ENCODE measurements at places on chromosomes 1 and 21.

DNA sequence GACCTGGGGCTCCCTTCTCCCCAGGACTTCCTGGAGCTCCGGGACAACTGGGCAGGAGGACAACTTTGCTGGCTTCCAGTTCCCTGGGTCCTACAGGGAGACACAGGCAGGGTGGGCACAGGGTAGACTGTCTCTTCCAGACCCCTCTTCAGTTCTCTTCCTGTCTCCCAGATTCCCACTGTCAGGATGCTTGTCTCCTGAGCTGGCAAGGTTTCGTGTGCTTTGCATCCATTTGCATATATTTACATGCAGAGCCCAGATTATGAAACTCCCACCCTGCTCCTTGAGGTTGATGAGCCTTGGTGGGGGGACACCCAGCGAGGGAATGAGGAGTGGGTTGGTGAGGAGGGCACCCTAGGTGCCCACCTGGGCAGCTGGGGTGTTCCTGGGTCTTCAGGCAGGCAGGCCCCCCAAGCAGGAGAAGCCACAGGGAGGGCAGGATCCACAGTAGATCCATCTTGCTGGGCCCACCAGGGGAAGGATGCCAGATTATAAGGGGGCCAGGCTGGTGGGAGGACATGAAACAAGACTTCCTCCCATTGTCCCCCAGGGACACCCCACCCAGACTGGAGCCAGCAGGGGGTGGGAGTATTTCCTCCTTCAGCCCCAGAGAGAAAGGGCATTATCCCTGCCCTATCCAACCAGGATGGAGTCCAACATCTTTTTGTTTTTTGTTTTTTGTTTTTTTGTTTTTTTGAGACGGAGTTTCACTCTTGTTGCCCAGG is at the start of gene FCN3:
Gene FCN3 (minus strand): TSS at position 463 of the 725 bp plus-strand sequence. CDS start 6 bp downstream, at position 457.
- no peak for DNase-seq

DNA sequence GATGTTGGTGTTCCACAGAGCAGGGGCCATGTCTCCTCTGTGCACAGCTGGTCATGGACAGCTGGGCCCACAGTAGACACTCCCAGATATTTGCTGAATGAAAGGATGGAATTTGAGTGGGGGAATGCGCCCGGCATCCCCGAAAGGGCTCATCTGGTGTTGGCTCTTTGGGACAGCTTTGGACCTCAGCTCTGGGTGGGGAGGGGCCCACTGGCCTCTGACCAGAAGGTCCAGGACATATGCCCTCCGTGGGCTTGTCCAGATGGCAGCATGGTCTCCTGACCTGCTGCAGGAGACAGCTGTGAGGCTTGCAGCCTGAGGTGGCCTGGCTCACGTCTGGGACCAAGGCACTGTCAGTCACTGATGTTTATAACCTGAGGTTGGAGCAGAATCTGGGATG is 160.4 kb upstream of the AJAP1 start:
- no peak for DNase-seq

- DNase-seq, result peak; percentile 69
Measured at GRCh38 chr1:38005195-38006007, at the start of gene FHL3. Gene FHL3, minus strand, starts transcription at chr1:38005514. Its CDS starts 6,102 bp downstream, at chr1:37999412.

- no peak for DNase-seq
Measured at GRCh38 chr1:8602471-8603219, 214.8 kb downstream of the RERE start.

DNA sequence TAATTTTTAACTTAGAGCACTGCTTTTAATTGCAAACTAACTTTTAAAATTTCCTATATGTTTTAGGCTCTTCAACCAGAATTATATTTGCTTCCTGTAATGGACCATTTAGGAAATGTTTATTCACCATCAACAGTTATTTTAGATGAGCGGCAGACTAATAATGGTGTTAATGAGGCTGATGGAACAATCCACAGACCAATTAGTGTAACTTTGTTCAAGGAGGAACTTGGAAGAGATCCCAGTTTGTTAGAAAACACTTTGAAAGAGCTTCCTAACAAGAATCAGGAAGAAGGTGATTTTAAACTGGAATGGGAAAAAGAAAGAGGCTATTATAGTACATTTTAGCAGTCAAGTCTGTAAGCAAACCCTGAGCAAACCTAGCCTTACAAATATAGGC is 19.4 kb upstream of the GNG5 start:
- no peak for DNase-seq

- DNase-seq, result no peak
Measured at GRCh38 chr21:34836933-34837505, 168.2 kb downstream of the CLIC6 start.

- peak; percentile 59 for DNase-seq
Measured at GRCh38 chr1:41241354-41241748, 755 bp downstream of the SCMH1 start.

- DNase-seq, result peak; percentile 36
Measured at GRCh38 chr1:44030605-44031251, 534 bp downstream of the SLC6A9 start.

GRCh38 chr1:115098979-115099692 is 9.8 kb upstream of the TSPAN2 start:
- no peak for DNase-seq

GRCh38 chr1:30406996-30407864 is 316.2 kb downstream of the MATN1 start:
- DNase-seq, result no peak

DNA sequence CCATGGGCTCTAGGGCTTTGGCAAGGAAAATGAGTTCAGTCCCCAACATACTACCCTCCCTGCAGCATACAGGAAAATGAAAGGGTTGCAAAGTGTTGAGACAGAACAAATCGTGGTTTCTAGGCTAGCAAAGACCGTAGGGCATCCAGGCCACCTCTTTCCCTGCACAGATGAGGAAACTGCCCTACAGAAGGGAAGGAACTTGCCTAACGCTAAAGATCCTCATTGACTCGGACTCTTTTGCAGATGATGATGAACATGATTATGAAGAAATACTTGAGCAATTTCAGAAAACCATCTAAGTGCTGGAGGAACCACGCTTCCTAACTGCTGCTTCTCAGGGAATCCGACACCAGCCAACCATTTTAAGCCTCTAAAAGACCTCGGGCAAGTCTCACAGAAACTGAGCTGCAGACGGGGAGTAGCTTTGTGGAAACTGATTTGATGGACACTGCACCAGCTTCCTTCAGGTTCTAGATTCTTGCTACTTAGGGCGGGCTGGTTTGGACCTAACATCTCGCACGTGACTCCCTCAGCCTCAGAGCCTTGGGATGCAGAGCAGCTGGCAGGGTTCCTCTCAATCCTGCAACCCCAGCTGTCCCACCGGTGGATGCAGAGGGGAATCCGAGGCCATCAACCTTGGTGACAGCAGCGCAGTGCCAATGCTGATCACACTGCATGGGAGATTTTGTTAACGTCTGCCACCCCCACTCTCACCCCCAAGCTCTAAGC is 13.4 kb downstream of the THEMIS2 start:
- DNase-seq, result no peak

DNA sequence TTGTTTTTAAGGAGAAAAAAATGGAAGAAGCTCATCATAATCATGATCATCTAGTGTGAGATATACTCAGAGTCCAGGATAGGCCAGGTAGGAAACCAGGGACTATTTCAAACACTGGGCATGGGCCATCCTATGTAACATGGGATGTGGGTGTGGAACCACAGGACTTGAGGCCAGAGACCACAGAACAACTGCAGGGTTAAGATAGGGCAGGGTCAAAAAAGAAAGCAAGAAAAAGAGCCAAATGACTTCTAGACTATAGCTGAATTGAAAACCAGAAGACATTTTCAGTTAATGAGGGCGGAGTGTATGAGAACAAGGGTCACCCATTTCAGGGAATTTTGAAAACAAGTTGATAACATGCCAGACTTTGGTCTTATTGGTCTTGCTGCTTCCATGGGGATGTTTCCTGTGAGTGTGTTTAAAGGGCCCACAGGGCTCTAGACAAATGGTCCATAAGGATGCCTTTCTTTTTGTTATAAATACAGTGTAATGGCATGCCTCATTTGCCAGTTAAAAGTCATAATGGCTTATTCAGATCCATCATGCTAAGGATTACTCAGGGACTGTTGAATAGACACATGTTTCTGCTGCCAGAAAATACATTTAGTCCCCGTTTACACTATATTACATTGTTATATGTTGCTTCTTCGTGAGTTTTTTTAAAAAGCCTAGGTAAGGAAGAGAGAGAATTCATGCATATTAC is 182.0 kb upstream of the C21orf91 start:
- DNase-seq, result no peak

GRCh38 chr1:146013559-146013922 is 8.0 kb downstream of the HJV start:
- no peak for DNase-seq
